ENCODE measurements at places on chromosomes 1 and 21. TPM values are rescaled to one million over a fixed set of nuclear protein-coding genes. Genes with fewer than 3 reads are reported as not detected.

FCGR3A gene
- polyA plus RNA-seq, result 29.0 TPM

DR1 gene
- polyA plus RNA-seq, result 23.1 TPM

TMIGD3 gene
- polyA plus RNA-seq, result 5.0 TPM

GPR37L1 gene
- polyA plus RNA-seq, result 0.10 TPM

WNT2B gene
- polyA plus RNA-seq, result 9.1 TPM

SEC16B gene
- polyA plus RNA-seq, result 2.7 TPM

RGS5 gene
- polyA plus RNA-seq, result 179 TPM

DMRTA2 gene
- not detected for polyA plus RNA-seq

ALX3 gene
- 0.15 TPM for polyA plus RNA-seq

GRIK3 gene
- polyA plus RNA-seq, result 1.7 TPM

ELAPOR1 gene
- 0.13 TPM for polyA plus RNA-seq

GRCh38 chr1:168637350-168637991 lies 61.1 kb downstream of the XCL1 start:
- no peak for DNase-seq

DNA sequence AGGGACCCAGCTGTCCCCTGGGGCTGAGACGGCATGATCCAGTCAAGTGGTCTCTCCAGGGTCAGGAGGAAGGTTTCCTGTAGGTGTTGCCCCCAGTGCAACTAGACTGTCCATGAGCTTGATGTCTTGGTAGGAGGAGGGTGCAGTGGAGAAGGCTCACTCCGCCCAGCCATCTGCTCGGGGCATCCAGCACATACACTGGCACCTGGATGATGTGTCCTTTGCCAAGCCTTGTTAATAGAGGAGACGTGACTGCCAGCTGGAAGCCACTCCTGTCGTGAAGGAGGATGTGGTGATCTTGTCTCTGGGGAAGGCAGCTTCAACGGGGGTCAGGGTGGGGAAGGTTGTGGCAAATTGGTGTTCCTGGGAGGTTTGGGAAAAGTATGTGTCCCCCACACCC lies 6.2 kb downstream of the DISP3 start:
- no peak for DNase-seq

GRCh38 chr1:59343576-59343840 lies 46.6 kb downstream of the FGGY start:
- DNase-seq, result no peak

GRCh38 chr21:28790335-28790734 lies 202.3 kb downstream of the LTN1 start:
- DNase-seq, result no peak

- DNase-seq, result no peak
These were observed 71.0 kb upstream of the ZP4 start for GRCh38 chr1:237961754-237962153.

DNA sequence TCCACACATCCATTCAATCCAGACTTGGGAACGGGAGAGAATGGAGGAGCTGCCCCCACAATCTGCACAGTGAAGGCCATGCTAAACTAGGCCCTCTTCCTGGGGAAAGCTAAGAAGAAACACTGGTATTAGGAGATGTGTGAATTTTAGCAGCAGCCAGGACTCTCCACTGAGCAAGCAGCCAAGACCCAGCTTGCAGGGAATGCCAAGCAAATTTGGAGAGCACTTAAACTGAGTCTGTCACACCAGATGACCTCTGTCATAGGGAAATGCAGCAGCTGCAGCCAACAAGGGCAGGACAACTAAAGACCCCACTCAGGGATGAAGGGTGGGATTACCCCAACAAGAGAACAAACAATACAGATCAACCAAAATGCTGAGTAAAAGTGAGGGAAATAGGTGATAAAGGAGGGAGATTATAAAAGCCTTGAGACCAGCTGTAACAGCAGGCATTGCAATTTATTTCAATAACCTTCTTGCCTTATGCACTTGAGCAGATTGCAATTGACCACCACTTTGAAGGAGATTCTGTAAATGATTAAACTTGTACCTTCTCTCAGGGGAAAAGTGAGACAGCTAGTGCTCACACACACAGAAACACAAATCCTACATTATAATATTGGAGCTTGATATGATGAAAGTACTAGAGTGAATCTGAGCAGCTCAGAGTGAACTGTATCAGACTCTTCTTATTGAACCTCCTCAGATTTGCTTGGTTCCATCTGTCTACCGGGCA lies 2.5 kb upstream of the CLCA1 start:
- DNase-seq, result no peak

GRCh38 chr1:233055879-233056641 lies 105.6 kb downstream of the NTPCR start:
- no peak for DNase-seq

DNA sequence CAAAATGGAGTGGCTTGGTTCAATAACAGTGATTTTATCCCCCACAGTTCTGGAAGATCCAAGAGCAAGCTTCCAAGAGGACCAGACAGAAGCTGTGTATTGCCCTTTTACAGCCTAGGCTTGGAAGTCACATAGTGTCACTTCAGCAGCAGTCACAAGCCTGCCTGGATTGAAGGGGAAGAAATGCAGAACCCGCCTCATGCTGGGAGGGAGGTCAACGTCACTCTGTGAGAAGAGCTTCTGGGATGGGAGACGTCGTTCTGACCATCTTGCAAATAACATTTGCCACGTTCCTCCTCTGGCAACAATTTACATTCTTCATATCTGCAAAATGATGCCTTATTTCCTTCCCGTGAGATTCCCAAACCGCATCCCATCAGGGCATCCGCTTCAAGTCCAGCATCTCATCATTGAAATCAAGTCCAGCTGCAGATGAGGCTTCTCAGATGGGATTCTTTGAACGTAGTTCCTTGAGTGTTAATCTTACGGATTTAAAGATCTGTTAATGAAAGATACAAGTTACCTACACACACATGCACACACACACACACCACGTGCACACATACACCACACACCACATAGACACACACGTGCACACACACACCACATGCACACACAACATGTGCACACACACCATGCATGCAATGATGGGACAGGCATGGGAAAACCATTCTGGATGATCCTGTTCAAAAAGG lies 23.9 kb upstream of the KIF1B start:
- DNase-seq, result no peak

- no peak for DNase-seq
These were observed 38.9 kb downstream of the MORN1 start for GRCh38 chr1:2352341-2352896.

DNA sequence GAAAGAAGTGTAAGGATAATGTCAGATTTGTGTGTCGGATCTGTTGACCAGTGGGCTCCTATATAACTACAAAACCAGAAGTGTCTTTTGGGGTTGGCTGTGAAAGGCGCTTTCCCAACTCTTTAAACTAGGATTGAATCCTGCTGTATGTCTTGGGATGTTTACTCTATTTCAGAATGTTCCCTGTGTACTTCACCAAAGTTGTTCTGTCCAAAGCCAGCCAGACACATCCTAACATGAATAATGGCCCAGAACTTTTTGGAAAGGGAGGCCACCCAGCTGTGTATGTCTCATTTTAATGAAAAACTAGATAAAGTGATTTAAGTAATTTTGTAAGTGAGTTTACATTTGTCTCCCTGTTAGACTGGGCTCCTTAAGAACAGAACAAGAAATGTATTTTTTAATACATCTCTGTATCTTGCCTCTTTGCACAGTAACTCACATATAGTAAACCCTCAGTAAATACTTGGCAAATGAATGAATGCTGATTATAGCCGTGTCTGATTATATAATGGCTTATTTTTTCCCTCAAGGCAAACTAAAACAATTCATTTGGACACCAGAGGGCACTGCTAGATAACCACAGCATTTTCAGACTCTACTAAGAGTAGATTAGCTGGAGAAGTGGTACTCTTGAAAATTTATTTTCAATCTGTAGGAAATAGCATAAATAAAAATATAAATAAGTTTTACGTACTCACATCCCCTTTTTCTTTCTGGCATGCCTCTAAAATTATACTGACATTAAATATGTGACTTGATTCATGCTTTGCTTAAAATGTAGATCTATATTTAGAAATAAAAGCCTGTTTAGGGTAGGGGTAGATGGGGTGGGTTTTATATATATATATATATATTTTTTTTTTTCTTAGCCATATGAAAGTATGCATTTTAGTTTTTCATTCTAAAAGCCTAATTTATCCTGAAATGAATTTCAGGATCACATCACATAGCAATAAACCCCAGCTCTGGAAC lies 23.8 kb downstream of the TSEN15 start:
- peak; percentile 61 for DNase-seq

DNA sequence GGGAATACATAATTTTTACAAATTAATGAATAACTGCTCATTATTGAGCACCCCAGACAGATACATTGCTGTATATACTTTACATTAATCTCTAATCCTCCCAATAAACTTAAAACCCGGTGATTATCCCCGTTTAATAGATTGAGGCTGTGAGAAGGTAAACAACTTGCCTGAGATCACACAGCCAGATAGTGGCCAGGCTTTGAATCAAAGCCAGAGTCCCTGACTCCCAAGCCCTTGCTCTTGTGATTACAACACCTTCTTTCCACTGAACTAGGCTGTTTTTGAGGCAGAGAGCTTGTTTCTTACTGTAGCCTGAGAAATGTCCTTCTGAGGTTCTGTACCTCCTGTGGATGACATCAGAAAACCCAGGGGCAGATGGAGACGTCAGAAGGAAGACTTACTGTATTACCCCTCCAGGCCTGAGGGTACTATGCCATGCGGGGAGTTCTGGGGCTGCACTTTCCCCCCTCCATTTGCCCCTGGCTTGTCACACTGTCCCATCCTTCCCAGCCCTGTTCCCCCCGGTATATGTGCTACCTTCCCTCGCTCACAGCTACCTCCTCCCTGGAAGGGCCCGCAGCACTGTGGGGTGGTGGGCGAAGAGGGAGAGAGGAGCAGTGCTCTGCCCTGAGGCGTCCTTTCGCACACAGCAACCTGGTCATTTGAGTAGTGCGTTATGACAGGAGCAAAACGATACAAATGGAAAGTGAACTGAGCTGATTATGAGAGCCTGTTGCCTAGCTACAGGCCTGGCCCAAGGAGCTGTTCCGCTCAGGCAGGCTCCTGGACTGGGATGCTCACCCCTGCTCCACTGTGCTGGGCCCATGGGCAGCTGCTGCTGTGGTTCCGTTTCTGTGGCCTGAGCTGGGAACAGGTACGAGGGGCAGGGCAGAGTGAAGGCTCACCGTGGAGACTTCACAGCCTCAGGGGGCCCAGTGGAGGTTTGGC lies 4.6 kb downstream of the KCNC4 start:
- no peak for DNase-seq

- peak; percentile 52 for DNase-seq
These were observed 44.3 kb downstream of the SCCPDH start for GRCh38 chr1:246768403-246769020.

All from urinary bladder (tissue), 4 donors.